ENCODE measurements at places on chromosomes 4 and X.

DNA sequence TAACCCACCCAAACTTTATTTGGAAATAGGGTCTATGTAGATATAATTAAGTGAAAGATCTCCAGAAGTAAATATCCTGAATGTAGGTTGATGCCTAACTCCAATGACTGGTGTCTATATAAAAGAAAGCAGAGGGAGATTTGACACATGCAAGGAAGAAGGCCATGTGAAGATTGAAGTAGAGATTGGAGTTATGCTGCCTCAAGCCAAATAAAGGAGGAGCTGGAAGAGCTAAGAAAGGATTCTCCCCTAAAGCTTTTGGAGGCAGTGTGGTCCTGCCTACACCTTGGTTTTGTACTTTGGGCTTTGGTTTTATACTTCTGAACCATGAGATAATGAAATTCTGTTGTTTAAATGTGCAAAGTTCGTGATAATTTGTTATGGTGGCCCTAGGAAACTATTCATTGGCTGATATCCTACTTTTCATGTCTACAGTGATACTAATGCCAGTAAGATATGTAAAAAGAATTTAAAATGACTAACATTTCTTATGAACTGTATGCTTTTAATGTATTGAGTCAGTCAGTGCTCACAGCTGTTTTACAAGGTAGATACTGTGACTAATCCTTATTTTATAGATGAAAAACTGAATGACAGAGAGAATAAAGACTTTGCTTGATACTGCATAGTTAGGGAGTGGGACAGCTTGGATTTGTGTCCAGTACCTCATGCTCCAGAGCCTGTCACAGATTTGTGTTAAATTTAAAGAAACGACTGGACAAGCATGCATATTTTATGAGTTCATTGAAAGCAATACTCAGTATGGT lies 5.9 kb upstream of the RAB40AL start:
- DNase-seq, result no peak

DNA sequence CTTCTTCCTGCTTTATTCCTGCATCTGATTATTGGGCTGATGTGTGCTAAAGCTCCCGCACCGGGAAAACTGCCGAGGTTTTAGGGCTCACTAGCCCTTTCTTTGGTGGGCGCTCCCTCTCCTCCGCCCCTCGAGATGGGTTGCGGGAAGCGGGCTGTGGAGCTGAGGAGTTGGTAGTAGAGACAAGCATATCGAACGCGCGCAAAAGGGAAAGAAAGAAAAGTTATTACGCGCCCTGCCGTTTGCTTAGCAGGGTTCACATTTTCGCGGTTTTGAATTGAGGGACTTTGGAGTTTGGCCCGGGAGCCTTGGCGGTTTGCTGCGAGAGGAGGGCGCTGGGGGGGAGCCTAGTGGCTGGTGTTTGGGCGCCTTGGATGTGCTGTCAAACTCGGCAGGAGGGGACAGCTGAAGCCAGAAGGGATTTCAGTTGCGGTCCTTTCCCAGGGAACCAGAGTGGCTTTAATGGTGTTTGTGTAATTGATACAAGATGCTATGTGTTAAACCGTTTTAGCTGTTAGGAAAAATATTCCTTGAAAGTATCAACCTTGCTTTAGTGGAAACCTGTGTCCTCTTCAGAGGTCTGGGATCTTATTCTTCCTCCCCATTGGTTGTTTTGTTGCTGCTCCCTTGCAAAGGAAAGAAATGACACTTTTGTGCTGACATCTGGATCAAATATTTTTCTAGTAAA lies 1.1 kb downstream of the GAB1 start:
- DNase-seq, result no peak

DNA sequence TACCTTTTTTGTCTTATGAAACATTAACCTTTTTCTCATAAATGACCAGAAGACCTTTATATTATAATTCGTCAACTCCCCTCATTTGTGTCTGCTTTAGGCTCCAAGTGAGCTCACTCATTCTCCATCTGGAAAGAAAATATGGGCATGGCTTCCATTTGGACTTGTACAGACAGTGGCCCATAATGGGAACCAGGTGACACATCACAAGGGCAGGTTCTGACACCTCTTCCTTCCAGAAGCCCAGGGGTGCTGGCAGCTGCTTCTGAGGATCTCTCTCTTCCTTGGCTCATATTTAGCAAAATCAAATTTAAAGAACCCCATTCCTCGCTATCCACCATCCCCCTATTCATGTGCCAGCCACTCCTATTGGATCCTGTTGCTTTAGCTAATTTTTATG lies 69.6 kb downstream of the CD38 start:
- DNase-seq, result no peak

- peak; percentile 5 for DNase-seq
These were observed 66.5 kb downstream of the SHROOM4 start for GRCh38 chrX:50747471-50747900.

DNA sequence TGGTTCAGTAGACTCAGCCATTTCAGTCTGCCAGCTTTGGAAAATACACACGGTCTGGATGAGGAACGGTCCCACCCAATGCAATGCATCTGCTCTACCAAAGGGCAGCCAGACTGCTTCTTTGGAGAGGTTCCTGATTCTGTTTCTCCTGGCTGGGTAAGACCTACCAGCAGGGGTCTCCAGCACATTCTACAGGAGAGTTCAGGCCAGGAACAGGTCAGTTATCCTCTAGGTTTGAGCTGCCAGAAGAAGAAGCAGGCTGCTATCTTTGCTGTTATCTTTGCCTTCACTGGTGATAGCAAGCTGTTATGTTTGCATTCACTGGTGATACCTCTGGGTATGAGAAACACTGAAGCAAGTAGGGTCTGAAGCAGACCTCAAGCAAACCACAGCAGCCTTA lies 45.5 kb upstream of the PBDC1 start:
- DNase-seq, result no peak

Data from stromal cell of bone marrow (primary cell).